Stimulated activated CD8-positive, alpha-beta memory T cell treated with anti-CD3 and anti-CD28 coated beads, Interleukin-2, amount 100 ng/mL, for 48 hours (primary cell): ENCODE measurements at places on chromosomes 6 and 20.

DNA sequence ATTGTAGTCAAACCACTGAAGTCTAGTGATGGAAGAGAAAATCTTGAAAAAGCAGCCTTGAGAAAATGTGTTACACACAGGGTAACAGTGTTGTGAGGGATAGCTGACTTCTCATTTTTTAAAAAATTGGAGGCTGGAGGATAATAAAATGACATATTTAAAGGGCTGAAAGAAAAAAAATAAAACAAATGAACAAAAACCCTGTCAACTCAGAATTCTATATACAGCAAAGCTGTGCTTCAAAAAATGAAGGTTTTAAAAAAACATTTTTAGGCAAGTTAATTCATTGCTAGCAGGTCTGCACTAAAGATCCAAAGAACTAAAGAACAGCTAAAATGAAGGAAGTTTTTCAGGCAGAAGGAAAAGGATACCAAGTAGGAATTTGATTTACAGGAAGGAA, 31.1 kb downstream of the VTA1 start:
- DNase-seq = no peak

DNA sequence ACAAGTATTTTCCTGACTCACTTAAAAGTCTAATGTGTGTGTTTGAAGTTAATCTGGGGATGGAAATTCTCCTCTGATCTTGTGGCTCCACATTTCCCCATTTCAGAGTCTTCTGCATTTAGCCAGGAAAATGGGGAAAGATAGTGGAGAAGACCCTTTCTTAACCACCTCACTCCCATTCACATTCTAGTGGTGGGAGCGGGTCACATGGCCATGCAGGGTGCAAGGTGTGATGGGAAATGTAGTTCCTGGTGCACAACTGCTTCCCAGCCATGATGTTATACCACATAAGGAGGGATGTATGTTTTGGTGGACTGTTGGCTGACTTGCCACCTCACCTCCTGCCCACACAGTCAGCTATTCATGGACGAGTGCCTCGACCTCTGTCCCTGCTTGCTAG, 61.8 kb downstream of the BANF2 start:
- no peak for DNase-seq

GRCh38 chr6:133645966-133646740, 242.8 kb upstream of the TCF21 start:
- DNase-seq = no peak

DNA sequence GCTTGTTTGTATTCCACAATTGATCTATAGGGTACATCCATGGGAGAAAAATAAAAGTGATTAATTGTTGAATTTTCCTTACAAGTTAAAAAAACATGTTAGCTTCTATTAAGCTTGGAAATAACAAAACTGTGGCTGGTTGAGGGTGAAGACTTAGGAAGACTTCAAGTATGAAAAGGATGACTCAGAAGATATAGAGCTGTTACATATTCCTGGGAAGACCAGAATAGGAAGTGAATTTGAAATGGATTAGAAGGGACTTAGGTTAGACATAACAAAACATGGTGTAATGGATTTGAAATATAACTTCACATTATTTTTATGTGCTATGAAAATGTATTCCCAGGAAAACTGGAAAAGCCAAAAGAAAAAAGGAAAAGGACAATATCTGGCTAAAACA, 732.2 kb downstream of the HDGFL1 start:
- no peak for DNase-seq

GRCh38 chr6:32785781-32786533, 22.6 kb upstream of the HLA-DQB2 start:
- no peak for DNase-seq

GRCh38 chr20:10264166-10264558, 45.5 kb downstream of the SNAP25 start:
- no peak for DNase-seq

DNA sequence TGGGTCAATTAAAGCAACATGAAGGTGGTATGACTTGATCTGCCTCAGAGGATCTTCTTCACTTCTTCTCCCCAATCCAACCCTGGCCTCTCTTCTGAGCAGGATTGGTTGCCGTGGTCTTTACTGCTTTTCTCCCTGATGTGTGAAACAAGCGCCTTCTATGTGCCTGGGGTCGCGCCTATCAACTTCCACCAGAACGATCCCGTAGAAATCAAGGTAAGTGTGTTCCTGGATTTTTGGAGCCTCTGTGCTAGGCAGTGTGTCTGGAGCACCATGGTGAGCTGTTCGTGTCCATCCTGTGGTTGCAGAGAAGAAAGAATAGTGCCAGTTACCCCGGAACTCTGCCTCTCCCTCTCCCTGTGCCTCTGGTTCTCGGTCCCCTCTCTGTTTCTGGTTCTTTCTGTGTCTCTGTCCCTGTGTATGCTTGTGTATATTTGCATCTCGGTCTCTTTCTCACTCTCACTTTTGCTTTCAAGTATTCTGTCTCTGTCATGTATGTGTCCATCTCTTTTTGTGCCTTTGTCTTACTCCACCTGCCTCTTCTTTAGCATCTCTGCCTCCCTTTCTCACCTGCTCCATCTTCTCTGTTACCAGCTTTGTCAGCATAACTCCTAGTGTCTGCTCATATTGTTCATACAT, 23.5 kb downstream of the TM9SF4 start:
- DNase-seq = no peak
